ENCODE measurements at places on chromosomes 6 and 20. TPM values are rescaled to one million over a fixed set of nuclear protein-coding genes. Genes with fewer than 3 reads are reported as not detected.

- no peak for DNase-seq
These were observed 7.9 kb downstream of the RIN2 start for GRCh38 chr20:19765913-19766312.

DNA sequence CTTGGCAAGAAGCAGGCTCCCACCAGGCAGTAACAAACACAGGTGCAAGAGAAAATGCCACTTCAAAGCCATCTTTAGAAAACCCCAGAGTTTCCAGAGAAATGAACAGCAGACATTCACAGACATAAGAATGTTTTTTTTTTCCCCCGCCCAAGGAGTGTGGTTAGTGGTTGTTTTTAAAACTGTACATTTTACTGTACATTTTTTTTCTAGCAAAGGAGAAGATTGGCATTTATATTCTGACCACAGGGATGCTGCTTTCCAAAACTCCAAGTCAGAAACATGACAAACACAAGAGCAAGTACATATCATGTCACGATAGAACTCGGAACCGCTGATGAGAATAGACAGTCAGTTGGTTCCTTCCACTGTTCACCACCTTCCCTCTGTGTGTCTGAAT, 197.9 kb downstream of the LRFN2 start:
- DNase-seq, result no peak

The SNX14 gene
- 50.9 TPM for total RNA-seq

The PNRC1 gene
- 130 TPM for total RNA-seq

DNA sequence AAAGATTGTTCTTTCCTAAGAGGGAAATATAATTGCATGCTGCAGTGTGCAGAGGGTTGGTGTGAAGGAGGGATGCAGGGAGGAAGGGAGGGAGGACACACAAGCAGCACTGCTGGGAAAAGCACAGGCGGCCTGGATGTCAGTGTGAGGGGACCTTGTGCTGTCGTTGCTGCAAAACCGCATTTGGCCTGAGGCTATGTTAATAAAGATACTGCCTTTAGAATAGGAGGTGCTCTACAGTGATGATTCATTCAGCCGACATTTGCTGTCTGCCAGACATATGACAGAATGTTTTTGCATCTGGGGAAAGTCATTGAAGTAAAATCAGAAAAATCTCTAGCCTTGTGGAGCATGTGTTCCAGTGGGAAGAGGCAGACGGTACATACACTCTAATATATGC, 50.5 kb upstream of the TRIM26 start:
- DNase-seq, result no peak

DNA sequence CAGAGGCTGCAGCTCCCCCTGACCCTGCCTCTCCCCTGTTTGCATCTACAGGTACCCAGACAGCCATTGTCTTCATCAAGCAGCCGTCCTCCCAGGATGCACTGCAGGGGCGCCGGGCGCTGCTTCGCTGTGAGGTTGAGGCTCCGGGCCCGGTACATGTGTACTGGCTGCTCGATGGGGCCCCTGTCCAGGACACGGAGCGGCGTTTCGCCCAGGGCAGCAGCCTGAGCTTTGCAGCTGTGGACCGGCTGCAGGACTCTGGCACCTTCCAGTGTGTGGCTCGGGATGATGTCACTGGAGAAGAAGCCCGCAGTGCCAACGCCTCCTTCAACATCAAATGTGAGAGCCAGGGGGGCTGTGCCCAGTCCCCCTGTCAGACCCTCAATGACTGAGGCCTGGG, 42.1 kb upstream of the SRF start:
- DNase-seq, result no peak

- no peak for DNase-seq
These were observed 254.8 kb upstream of the CHD6 start for GRCh38 chr20:41872930-41873329.

GRCh38 chr20:3767110-3767426, 485 bp downstream of the ADISSP start:
- DNase-seq, result no peak

- no peak for DNase-seq
These were observed 6.7 kb downstream of the SLC12A5 start for GRCh38 chr20:46035713-46036112.

The RBM24 gene
- not detected for total RNA-seq

GRCh38 chr20:2706688-2707352, 14.2 kb downstream of the EBF4 start:
- DNase-seq, result no peak

DNA sequence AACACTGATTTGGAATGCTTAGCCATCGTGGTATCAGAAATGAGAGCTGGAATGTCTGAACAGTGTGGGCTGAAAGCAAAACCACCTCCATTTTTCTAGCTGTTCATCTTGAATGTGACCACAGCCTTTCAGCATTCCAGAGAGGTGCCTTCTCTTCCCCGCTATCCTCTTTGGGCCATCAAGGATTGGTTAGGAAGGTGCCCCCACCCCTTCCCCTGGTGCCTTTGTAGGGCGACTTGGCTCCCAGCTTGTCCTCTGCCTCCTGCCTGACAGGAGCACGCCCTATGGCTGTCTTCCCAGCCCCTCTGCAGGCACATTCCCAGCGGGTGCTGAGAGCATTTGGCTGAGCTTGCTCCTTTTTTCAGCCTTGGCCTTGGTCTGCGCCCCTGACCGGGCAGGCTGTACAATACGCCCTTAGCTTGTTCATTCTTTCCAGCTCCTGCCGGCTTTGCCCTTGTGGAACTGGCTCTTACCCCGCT, 97.5 kb downstream of the ARMC2 start:
- DNase-seq, result no peak

The CARMIL1 gene
- total RNA-seq, result 1.3 TPM

DNA sequence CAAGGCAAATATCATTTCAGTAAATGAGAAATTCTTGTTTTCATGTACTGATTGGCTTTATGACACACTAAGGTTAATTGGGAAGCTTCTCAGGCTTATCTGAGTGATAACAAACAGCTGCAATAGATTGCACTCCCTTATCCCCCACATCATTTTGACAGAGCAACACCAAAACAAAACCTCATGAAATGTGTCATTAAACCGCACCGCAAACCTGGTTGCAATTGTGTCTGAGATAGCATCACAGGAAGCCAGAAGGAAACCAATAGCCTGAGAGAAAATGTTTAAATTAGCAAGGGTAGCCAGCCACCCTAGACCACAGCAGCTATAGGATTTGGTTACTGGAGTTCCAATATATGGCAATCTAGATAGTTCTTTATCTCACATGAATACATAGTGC, 31.6 kb upstream of the LAMA4 start:
- peak; percentile 81 for DNase-seq

The ZKSCAN3 gene
- total RNA-seq, result 5.5 TPM

- DNase-seq, result no peak
These were observed 14.5 kb upstream of the COL12A1 start for GRCh38 chr6:75220357-75220756.

The MOXD1 gene
- not detected for total RNA-seq

- DNase-seq, result no peak
These were observed 4.3 kb downstream of the PREX1 start for GRCh38 chr20:48823476-48823875.

DNA sequence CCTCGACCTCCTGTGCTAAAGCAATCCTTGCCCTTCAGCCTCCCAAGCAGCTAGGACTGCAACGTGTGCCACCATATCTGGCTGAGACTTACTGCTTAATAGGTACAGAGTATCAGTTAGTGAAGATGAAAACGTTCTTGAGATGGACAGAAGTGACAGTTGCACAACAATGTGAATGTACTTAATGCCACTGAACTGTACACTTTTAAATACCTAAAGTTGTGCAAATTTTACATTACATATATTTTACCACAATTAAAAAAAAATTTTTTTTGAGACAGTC, 25.9 kb downstream of the NUDT3 start:
- no peak for DNase-seq

DNA sequence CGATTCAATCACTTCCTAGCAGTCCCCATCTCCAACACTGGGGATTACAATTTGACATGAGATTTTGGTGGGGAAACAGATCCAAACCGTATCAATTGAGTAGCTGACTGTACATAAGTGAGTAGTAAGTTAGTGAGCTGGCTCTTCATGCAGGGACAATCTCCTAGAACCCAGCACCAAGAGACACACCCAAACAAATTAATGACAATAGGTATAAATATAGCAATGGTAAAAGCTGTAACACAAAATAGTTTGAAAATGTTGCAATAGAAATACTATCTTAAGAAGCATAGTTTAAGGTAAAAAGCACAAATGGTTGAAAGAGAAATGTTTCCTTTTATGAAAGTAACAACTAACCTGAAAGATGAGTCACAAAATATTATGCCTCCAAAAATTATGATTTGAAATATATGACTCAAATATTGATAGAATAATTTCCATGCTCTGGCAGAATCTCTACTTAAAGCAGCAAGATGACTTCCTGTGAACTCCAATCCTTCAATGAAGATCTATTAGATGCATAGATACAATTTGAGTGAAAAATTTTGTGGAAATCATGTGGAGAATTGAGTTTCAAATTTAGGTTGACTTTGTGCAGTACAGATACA, 5.4 kb upstream of the SIRPB1 start:
- no peak for DNase-seq

DNA sequence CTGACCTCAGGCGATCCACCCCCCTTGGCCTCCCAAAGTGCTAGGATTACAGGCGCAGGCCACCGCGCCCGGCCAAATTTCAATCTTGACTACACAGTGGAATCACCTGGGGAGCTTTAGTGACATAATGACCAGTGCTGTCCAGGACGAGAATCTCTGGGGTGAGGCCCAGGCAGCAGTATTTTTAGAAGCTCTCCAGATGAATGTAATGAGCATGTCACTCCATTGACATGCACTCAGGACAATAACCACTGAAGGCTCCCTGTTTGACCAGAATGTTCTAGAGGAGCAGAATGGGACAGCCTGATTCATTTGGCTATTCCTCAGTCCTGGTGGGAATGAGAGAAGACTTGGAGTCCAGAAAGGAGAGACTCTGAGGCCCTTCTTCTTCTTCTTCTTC, 39.2 kb downstream of the SRSF3 start:
- no peak for DNase-seq

DNA sequence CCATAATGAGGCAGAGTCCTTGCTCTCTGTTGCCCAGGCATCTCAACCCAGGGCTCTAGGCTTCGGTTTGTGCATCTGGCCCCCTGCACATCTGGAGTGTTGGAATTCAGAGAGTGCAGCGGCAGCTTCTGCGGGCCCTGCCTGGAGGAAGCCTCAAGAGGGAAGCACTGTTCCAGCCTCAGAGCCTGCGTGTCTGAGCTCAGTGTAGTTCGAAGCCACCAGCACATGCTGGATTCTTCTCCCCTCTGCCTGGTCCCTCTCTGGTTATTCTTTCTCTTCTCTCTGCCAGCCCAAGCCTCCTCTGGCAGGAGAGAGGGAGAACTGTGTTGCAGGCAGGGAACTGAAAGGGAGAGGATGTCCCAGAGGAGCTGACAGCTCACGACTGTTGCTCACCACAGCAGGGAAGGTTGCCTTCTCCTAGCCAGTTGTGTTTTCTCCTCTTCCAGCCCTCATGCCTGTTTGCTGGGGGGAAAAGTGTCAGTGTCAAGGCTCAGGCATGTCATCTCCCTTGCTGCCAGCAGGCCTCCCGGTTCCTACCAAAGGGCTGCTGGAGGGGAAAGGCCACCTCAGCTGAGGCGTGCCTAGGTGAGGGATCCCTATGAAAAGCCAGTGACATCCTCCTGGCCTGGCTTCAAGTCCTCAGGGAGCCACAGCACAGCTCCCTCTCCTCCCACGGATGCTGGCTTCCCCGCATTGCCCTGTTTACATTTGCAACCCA, 126.0 kb upstream of the LRFN2 start:
- DNase-seq, result no peak

DNA sequence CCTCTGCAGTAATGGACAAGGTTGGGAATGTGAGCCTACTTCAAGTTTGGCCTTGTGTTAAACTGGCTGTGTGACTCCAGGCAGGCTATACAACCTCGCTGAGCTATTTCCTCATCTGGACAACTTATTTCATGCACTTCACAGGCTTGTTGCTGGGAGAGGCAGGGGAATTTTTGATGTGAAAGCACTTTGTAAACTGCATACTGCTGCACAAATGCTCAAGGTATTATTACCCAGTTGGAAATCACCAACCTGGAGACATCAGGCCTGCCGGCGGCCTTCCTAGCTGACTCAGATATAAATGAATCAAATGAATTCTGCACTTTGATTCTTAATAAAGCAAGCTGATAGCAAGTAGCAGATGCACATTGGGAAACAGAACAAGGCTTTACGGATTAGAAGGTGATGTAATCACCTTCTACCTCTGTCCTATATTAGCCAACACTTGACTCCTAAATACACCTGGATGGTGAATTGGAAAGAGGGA, 10.1 kb downstream of the JARID2 start:
- DNase-seq, result no peak

GRCh38 chr6:31530659-31531058, 1.9 kb downstream of the MCCD1 start:
- no peak for DNase-seq

The HECA gene
- 78.9 TPM for total RNA-seq

The OR12D3 gene
- not detected for total RNA-seq

The C6orf58 gene
- not detected for total RNA-seq

Measured in activated CD4-positive, alpha-beta memory T cell treated with anti-CD3 and anti-CD28 coated beads, Interleukin-2, amount 10 ng/mL, durations not matched to agents 7 days and 5 days (primary cell).